Activated T-helper 1 cell treated with anti-CD3 and anti-CD28 coated beads, Interleukin-12 subunit alpha, Interleukin-12 subunit beta, Interleukin-2, Interleukin-4 antibody, amounts not matched to agents 30 ng/mL and 10 ng/mL and 1 ng/mL, durations not matched to agents 14 hours and 24 hours and 36 hours (primary cell): ENCODE measurements at places on chromosomes 13 and 19. TPM values are rescaled to one million over a fixed set of nuclear protein-coding genes. Genes with fewer than 3 reads are reported as not detected.

Gene TBC1D17
- total RNA-seq = 38.7 and 41.8 TPM in 2 replicates

Gene ZNF14
- total RNA-seq = 4.3 and 5.1 TPM in 2 replicates

Gene CYP4F8
- not detected in 2 replicates for total RNA-seq

Gene PCSK4
- 0.26 and 1.5 TPM in 2 replicates for total RNA-seq

Gene SIGLECL1
- not detected in 2 replicates for total RNA-seq

Gene DACT3
- 4.3 and 5.7 TPM in 2 replicates for total RNA-seq

Gene RNF225
- 0.65 and 1.6 TPM in 2 replicates for total RNA-seq

Gene CEACAM16
- not detected in 2 replicates for total RNA-seq

Gene CCL25
- not detected in 2 replicates for total RNA-seq

Gene IGFL3
- not detected in 2 replicates for total RNA-seq

Gene NLRP7
- total RNA-seq = not detected in 2 replicates

Gene OR10H1
- total RNA-seq = not detected in 2 replicates

Gene RAB3A
- total RNA-seq = 7.2 and 11.0 TPM in 2 replicates

Gene HSPB6
- total RNA-seq = 0.78 TPM in 1 of 2 replicates, not detected in the other

Gene SIGLEC5
- not detected in 2 replicates for total RNA-seq

Gene FFAR1
- total RNA-seq = 0.12 and 0.18 TPM in 2 replicates

Gene CERS4
- 26.4 and 29.7 TPM in 2 replicates for total RNA-seq
